ENCODE measurements at places on chromosomes 11 and 22. TPM values are rescaled to one million over a fixed set of nuclear protein-coding genes. Genes with fewer than 3 reads are reported as not detected.

C22orf31 gene
- not detected for total RNA-seq

MRE11 gene
- total RNA-seq: 16.0 TPM

PKNOX2 gene
- 1.6 TPM for total RNA-seq

CARD16 gene
- total RNA-seq: 19.3 TPM

SVIP gene
- 37.3 TPM for total RNA-seq

E2F8 gene
- total RNA-seq: 1.6 TPM

TTLL1 gene
- 6.2 TPM for total RNA-seq

C11orf71 gene
- 8.7 TPM for total RNA-seq

SMC1B gene
- 0.16 TPM for total RNA-seq

DNA sequence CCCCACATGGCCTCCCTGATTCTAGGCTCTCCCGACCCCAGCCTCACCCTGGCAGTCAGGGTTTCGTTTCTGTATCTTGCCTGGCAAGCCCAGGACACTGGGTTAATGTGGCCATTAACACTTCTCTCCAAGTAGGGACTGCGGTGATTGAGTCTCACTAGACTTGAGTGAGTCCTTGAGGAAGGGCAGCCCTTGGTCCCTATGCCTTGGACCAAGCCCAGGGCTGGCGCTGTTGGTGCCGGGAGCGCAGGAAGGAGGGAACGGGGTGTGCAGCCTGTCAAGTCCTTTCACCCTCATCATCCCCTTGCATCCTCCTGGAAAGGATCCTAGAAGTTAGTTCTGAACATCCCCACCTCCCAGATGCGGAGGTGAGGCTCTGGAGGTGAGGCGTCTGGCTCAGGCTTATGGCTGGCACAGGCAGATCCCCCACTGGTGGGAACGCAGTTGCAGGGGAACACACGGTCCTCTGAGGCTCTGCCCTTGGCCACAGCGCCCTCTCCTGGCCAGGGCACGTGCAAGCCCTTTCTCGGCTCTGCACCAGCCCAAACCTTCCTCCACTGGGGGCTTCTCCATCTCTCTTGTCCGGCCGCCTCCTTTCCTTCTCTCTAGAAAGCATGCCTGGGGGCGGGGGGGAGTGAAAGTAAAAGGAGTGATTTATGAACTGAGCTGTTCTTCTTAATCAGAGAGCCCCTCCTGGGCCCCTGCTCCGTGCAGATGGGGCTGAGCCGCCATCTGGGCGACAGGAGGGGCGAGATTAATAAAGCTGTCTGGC, 56.7 kb downstream of the TP53I11 start:
- DNase-seq: peak; percentile 68

- DNase-seq: peak; percentile 98
Measured at GRCh38 chr11:22454461-22455090, 116.4 kb downstream of the SLC17A6 start.

DNA sequence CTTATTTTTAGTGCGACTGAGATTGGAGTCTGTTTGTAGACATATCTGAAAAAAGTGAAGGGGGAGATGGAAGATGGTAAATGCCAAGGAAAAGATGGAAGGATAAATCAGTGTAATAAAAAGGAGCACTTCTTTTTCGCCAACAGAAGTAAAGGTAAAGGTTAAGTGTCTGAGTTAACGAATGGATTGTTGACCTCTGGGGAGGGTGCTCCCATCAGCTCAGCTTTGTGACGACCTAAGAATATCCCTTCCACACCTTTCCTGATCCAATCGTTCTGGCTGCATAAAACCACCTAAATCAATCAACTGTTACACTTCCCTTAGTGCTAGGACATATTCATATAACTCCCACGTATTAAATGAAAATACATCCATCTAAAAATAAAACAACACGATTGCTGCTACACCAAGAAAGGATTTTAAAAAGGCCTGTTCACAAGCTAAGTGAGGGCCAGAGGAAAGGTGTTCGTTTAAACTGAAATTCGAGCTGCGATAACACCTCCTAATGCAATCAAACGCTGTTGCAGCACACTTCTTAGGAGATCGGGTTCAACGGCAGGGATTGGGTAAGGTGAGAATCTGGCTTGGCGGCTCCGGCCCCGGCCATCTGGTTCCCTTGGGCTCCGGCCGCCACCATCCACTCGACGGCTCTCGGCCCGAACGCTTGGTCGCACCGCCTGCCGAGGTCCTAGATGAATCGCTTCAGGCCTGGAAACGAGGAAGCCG, 658 bp downstream of the C11orf71 start:
- DNase-seq: no peak

- no peak for DNase-seq
Measured at GRCh38 chr11:91164452-91164822, 941.6 kb upstream of the CHORDC1 start.

DNA sequence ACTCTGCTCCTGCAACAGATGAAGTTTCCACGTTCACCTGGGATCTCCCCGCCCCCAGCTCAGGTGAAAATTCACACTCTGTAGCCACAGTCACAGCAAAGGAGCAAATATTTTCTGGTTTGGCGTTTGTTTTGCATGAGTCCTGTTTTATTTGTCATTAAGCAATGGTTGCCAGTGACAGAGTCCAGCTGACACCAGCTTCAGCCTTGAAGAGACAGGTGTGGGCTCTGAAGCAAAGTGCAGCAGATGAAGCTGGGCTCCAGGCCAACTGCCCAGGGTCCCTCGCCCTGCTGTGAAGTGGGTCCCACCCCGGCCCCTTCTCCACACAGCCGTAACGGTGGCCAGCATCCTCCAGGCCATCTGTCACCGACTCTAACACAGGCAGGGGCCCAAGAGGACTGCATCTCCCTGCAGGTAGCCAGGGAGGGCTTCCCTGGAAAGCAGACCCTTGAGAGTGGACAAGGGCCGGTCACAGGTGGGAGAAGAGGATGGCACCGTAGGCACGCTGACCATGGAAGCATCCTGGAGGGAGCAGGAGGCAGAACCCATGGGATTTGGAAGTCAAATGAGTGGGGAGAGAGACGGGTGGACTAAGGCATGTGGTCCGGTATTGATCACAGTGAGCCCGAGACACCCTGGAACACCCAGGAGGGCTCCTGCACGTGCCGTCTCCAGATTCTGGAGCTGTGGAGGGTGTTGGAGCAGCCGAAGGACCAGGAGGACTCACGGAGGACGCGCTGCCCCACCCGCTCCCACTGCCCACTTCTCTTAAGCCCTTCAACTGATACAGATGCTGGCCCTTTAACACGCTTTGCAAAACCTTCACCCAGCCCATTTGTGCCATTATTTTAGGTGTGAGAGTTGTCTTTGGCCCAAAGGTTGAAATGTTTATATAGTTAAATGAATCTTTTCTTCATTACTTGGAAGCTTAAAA, 294.5 kb downstream of the BRD1 start:
- DNase-seq: no peak

- DNase-seq: peak; percentile 55
Measured at GRCh38 chr22:29621761-29622526, 18.5 kb downstream of the NF2 start.

DNA sequence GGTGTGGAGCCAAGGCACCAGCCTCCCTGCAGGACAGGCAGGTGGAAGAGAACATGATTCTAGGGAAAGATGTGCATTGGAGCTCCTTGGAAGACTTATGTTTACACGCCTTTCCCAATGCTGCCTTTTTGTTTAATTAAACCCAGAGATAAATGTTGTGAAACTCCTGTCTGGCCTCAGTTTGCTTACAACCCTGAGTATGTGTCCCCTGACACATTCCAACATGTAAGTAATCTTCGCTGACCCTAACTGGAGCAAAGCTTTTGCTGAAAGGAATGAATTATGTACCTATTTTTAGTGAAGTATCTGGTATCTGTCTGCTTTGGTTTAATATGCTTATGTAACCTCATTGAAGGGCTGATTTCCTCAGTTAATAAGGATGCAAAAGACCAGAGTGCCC, 56.7 kb downstream of the APIP start:
- DNase-seq: no peak

DNA sequence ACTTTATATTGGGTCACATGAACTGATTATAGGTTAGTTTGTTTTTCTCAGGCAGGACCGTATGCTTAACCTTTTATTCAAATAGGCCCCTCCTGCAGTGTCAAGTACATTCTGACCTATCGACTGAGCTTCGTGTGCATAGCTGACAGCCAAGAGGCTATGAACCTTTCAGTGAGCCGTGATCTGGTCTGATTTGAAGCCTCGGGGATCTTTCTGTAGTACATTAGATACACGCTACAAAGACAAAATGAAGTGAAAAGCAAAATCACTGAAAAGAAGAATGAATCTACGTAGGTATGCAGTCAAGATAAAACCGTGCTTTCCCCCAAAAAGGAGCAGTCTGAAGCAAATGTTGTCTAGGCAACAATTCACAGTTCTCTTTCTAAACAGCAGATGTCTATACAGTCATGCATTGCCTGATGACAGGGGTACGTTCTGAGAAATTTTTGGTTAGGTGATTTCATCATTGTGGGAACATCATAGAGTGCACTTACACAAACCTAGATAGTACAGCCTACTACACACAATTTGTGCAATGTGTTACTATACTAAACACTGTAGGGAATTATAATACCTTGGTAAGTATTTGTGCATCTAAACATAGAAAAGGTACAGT, 18.1 kb downstream of the JHY start:
- no peak for DNase-seq

- DNase-seq: no peak
Measured at GRCh38 chr11:71992136-71992730, 6.5 kb upstream of the IL18BP start.

DNA sequence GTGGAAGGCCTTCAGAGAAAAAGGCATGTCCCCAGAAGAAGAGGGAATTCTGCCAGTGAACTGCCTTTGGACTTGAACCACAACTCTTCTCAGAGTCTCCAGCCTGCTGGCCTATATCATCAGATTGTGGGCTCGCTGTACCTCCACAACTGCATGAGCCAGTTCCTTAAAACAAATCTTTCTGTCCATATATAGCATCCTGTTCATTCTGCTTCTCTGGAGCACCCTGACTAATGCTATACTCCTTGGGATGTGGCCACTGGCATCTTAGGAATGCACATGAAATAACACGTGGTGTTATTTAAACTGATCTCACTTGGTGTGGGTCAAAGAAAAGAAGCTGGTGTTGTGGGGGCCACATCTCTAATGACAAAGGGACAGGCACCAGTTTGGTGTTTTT, 58.3 kb upstream of the VSTM5 start:
- peak; percentile 21 for DNase-seq

GRCh38 chr11:1576825-1577224, 4.8 kb upstream of the DUSP8 start:
- no peak for DNase-seq

DNA sequence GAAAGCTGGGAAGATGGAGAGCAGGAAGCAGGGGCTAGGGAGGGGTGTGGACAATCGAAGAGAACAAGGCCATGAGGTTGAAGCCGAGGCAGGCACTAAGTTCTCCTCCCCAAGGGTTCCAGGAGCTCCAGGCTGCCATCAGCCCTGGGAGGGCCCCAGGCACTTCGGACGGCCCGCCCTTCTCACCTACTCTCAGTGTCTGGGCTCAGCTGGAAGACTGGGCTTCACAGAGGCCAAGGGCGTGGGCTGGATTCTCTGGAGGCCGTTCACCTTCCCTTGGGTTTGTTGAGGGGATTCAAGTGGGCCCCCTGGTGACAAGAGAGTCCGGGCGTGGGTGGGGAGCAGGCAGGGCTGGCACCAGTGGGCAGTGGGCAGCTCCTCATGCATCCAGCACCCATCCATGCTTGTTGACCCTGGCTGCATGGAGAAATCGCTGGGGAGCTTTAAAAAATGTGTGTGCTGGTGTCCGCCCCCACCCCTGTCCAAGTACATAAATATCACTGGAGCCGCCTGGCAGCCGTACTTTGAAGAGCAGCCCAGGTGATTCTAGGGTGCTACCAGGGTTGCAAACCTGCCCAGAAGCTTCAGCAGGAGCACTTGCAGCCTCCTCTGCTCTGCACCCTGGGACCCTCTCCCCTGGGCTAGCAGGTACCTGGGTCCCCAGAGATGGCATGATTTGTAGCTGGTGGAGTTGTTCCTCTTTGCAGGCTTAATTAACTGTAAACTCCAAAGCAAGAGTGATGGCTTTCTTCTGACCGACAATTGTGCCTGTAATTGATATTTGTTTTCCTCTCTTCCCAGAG, 74.3 kb downstream of the RTL6 start:
- no peak for DNase-seq

- no peak for DNase-seq
Measured at GRCh38 chr11:58525037-58525614, 17.2 kb upstream of the OR5B21 start.

DNA sequence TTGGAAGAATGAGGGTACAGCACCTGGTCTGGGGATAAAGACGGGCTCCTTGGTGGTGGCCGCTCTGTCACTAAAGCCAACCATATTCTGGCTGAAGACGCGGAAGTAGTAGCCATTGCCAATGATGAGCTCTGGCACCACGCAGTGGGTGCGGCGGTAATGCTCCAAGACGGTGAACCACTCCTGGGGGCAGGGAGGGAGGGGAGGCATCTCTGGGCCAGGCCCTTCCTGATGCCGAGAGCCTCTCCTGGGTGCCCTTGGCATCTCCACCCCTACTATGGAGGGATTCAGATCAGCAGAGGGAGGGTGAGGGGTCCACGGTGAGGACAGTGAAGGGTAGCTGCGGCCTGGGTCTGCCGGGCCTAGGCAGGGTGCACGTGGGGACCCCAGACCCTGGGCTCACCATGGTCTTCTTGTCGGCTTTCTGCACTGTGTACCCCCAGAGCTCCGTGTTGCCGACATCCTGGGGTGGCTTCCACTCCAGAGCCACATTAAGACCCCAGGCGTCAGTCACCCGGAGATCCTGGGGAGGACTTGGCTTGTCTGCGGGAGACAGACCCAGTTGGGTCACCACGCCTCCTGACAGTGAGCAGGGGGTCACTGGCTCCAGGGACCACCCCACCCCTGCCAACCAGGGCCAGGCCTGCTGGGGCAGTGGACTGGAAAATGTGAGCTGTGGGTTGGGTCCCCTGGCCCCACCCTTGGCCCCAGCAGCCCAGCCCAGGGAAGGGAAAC, 19.5 kb downstream of the MYBPC3 start:
- no peak for DNase-seq

GRCh38 chr11:103359216-103359615, 250.0 kb downstream of the DYNC2H1 start:
- no peak for DNase-seq

- peak; percentile 59 for DNase-seq
Measured at GRCh38 chr22:45645526-45646414, 25.9 kb upstream of the ATXN10 start.

GRCh38 chr11:77874206-77874605, 53.3 kb downstream of the AAMDC start:
- DNase-seq: no peak

- peak; percentile 70 for DNase-seq
Measured at GRCh38 chr22:35648066-35649025, at the start of gene APOL6. TSS of gene APOL6 (plus strand) at chr22:35648446. CDS start at chr22:35656426, 7,980 bp downstream.

- peak; percentile 82 for DNase-seq
Measured at GRCh38 chr22:37607010-37607934, 1.4 kb upstream of the GGA1 start.
